ENCODE measurements at places on chromosomes 4 and X.

GRCh38 chr4:181507938-181508337 is 735.3 kb upstream of the TENM3 start:
- H3K4me3 ChIP-seq: no peak overlapping the region
- no peak overlapping the region for H3K27ac ChIP-seq
- DNase-seq: no peak
- H3K36me3 ChIP-seq: no peaks in the 10 kb centered on the region

DNA sequence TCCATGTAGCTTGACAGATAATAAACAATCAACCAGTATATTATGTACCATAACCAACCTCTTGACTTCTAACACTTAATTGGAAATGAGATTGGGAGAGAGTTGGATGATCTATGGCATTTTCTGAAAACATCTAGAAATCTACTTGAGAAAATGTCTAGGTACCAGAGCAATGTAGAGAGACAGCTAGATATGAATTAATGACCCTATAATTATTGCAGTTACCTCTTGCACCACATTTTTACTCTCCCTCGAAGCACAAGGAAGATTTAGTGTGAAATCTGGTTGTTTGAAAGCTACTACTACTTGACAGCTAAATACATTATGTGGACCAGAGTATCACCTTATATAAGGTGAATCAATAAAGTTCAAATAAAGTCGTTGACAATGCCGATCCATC is 1534.4 kb upstream of the IGFBP7 start:
- no peaks in the 10 kb centered on the region for H3K36me3 ChIP-seq
- H3K27ac ChIP-seq: no peak overlapping the region
- H3K27me3 ChIP-seq: no peaks in the 10 kb centered on the region
- H3K4me3 ChIP-seq: no peak overlapping the region
- no peak for DNase-seq

- H3K4me1 ChIP-seq: no peaks in the 10 kb centered on the region
- no peak for DNase-seq
- H3K4me3 ChIP-seq: no peak overlapping the region
- H3K27ac ChIP-seq: no peak overlapping the region
- H3K36me3 ChIP-seq: no peaks in the 10 kb centered on the region
Measured at GRCh38 chr4:155748039-155748438, 10.8 kb upstream of the GUCY1B1 start.

DNA sequence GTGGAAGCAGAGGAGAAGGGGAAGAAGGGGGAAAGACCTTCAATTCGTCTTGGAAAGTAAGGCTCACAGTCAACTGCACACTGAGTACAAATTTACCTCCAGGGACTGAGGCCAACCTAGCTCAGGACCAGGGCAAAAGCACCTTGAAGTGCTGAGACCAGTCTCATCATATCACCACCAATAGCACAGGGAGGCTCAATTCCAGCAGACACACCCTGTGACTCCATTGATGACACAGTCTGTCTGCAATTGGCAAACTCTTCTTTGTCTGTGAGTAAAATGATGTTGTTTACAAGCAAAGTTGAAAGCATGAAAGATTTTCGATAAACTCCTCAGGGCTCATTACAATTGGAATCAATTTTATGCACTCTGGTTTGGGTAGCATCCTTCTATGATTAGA is 32.3 kb downstream of the TRIML1 start:
- no peaks in the 10 kb centered on the region for H3K27me3 ChIP-seq
- no peaks in the 10 kb centered on the region for H3K4me1 ChIP-seq
- no peaks in the 10 kb centered on the region for H3K36me3 ChIP-seq
- H3K27ac ChIP-seq: no peak overlapping the region
- no peak overlapping the region for H3K4me3 ChIP-seq
- DNase-seq: no peak

GRCh38 chr4:70802928-70803580 is 36.6 kb downstream of the GRSF1 start:
- no peak overlapping the region for H3K4me3 ChIP-seq
- H3K27me3 ChIP-seq: no peaks in the 10 kb centered on the region
- H3K4me1 ChIP-seq: no peaks in the 10 kb centered on the region
- H3K36me3 ChIP-seq: no peaks in the 10 kb centered on the region

DNA sequence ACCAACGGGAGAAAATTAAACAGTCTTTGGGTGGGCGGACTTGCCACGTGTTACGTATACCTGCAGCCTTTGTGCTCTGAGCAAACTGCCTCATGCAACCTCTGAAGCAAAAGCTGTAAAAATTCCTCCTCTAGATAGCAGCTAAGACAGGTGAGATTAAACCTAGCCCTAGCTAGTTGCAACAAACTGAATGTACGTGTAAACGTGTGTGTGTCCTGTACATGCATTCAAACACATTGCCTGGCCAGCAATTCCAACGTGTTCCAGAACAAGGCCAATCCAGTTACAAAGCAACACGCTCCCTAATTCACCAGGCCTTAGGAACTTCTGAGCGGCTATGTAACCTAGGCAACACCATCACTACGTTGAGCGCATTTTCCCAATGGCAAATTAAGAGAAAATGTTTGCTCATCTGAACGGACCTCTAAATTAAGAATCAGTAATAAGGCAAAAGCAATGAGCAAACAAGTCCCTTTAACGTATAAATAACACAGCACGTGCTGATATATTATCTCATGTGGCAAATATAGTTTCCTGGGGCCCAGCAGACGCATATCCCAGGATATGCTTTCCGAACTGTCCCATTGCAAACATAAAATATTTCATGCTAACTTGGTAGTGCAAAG is 792 bp downstream of the PPID start:
- H3K27ac ChIP-seq: peak overlapping the region; percentile 93
- peaks cover 6% of the 10 kb centered on the region for H3K4me1 ChIP-seq
- no peaks in the 10 kb centered on the region for H3K27me3 ChIP-seq
- peaks cover 27% of the 10 kb centered on the region for H3K36me3 ChIP-seq

GRCh38 chr4:153215921-153216320 is 11.7 kb downstream of the TRIM2 start:
- H3K27ac ChIP-seq: no peak overlapping the region
- H3K36me3 ChIP-seq: no peaks in the 10 kb centered on the region
- H3K27me3 ChIP-seq: no peaks in the 10 kb centered on the region

GRCh38 chr4:6268650-6269615 is 717 bp upstream of the WFS1 start:
- DNase-seq: no peak
- peak overlapping the region; percentile 76 for H3K4me3 ChIP-seq
- H3K36me3 ChIP-seq: no peaks in the 10 kb centered on the region
- H3K27ac ChIP-seq: no peak overlapping the region

GRCh38 chr4:40434126-40434687 is 99.1 kb downstream of the CHRNA9 start:
- no peak overlapping the region for H3K4me3 ChIP-seq
- no peak for DNase-seq
- H3K4me1 ChIP-seq: peaks cover 13% of the 10 kb centered on the region
- H3K27ac ChIP-seq: no peak overlapping the region
- no peaks in the 10 kb centered on the region for H3K27me3 ChIP-seq

DNA sequence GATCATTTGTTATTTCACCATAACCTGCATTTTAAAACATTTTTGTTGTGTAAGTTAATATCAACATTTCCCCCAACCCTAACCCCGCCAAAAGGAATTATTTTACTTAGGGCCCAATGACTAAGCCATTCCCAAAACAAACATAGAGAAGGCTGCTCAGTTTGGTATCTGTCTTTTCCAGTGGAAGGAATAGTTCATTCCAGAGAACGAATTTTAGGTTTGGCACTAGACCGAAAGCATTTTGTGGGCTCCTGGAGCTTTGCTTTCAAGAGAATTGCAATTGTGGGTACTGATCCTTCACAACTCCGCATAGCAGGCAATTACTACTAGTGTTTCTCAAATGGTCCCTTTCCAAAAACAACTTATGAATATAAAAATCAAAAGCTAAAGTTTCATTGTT is 226.7 kb upstream of the MAD2L1 start:
- no peak overlapping the region for H3K4me3 ChIP-seq
- H3K27me3 ChIP-seq: no peaks in the 10 kb centered on the region
- H3K27ac ChIP-seq: no peak overlapping the region
- H3K36me3 ChIP-seq: no peaks in the 10 kb centered on the region
- DNase-seq: no peak
- no peaks in the 10 kb centered on the region for H3K4me1 ChIP-seq

GRCh38 chr4:20313237-20314030 is 61.7 kb downstream of the SLIT2 start:
- DNase-seq: no peak
- no peaks in the 10 kb centered on the region for H3K36me3 ChIP-seq
- no peak overlapping the region for H3K4me3 ChIP-seq
- no peak overlapping the region for H3K27ac ChIP-seq

GRCh38 chrX:118239178-118239870 is 106.6 kb upstream of the WDR44 start:
- H3K4me3 ChIP-seq: no peak overlapping the region
- DNase-seq: no peak
- H3K4me1 ChIP-seq: no peaks in the 10 kb centered on the region
- no peaks in the 10 kb centered on the region for H3K36me3 ChIP-seq
- H3K27me3 ChIP-seq: no peaks in the 10 kb centered on the region

DNA sequence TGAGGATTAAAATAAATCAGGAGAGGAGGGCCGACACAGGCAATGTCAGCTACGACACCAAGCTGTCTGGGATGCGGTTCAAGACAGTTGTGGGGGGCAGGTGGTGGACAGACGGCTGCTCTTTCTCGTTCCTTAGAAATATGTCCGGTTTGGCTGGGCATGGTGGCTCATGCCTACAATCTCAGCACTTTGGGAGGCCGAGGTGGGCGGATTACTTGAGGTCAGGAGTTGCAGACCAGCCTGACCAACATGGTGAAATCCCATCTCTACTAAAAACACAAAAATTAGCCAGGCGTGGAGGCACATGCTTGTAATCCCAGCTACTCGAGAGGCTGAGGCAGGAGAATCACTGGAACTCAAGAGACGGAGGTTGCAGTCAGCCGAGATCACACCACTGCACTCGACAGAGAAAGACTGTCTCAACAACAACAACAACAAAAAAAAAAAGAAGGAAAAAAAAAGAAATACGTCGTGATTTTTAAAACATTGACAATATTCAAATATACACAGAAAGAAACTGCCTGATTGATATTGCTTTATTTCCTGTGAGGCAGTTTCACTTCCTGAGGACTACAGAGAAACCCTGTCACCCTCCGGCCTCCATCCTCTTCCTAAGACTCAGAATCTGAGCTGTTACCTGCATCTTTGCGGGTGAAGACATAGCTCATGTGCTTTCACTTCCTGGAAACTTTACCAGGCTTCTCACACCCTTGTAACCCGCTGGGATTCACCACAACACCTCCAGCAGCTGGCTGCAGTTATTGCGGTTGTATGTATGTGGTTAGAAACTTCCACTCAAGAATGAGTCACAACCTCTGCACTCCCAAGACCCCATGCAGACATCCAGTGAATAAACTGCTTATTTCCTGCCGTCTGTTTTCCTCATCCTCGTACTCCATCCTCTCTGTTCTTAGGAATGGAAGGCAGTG is 63.8 kb upstream of the STS start:
- peak overlapping the region; percentile 42 for H3K27ac ChIP-seq
- H3K4me1 ChIP-seq: peaks cover 15% of the 10 kb centered on the region
- H3K27me3 ChIP-seq: no peaks in the 10 kb centered on the region
- DNase-seq: peak; percentile 58
- no peaks in the 10 kb centered on the region for H3K36me3 ChIP-seq
- no peak overlapping the region for H3K4me3 ChIP-seq

- H3K27me3 ChIP-seq: no peaks in the 10 kb centered on the region
- no peak overlapping the region for H3K4me3 ChIP-seq
- DNase-seq: no peak
- H3K4me1 ChIP-seq: no peaks in the 10 kb centered on the region
Measured at GRCh38 chrX:123173833-123174232, 10.2 kb upstream of the GRIA3 start.

DNA sequence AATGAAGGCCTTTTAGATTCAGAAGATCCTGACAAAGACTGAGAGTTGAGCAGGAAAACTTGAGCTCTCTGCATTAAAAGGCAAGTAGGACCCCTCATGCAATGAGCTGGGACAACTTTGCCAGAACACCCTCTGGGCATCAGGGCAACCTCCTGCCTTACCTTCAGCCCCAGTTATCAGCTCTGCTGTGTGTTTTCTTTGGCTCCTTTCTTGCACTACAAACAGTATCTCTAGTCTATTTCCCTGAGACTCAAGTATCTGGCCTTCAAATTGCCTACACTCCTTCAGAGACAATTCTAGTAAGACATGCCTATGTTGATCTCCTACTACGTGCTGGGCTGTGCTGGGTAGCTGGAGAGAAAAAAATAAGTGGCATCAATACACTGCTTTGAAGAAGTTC is 192.2 kb downstream of the MID1IP1 start:
- H3K27ac ChIP-seq: no peak overlapping the region
- no peak overlapping the region for H3K4me3 ChIP-seq
- no peaks in the 10 kb centered on the region for H3K4me1 ChIP-seq
- H3K36me3 ChIP-seq: no peaks in the 10 kb centered on the region
- H3K27me3 ChIP-seq: no peaks in the 10 kb centered on the region

DNA sequence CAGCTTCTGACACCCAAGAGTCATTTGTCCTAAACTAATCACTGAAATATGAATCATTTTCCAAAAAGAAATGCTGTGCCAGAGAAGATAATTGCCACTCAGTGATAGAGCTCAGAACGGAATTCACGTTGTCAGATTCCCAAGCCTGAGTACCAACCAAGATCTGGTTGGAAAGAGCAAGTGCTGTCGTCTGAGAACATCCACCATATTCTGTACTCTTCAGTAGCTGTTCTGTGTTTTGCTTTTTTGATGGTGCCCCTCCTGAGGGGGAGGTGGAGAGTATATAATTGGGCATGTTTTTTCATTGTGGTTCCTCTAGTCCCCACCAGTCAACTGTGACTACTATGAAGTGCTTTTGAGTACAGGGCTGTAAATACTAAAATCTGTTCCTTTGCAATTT is 13.2 kb downstream of the RUFY3 start:
- no peak for DNase-seq
- H3K27me3 ChIP-seq: no peaks in the 10 kb centered on the region
- H3K27ac ChIP-seq: peak overlapping the region; percentile 60
- H3K4me1 ChIP-seq: peaks cover 25% of the 10 kb centered on the region
- H3K4me3 ChIP-seq: peak overlapping the region; percentile 35
- no peaks in the 10 kb centered on the region for H3K36me3 ChIP-seq

DNA sequence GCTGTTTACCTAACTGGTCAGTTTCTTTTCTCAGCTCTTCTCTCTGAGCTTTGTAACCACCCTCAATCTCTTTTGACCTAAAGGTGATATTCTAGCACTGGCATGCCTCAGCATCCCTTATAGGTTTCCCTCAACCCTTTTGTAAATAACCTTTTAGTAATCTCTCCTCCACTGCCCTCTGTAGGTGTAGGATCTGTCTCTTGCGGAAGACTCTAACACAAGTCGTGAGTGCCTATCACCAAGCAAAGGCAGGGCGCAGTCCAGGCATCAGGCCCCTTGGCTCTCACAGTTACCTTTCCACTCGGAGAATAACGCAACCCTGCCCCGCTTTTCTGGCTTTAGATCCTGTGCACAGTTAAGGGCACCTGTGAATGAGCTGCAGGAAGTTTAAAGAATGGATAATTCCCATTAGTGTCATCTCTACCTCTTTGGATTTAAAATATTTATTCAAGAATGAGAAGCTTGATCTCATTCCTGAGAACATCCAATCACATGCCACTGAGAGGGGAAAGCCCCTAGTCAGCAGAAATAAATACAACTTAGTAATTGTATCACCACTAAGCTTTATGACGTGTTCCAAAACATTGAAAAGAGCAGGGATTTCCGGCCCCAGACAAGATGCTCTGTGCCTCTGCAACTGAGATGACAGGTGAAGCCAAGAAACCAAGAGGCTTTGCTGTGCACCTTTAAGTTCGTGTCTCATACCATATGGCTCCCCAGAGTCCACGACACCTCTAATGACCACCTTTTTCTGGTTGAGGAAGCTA is 58.8 kb downstream of the SPINK2 start:
- DNase-seq: no peak
- no peaks in the 10 kb centered on the region for H3K27me3 ChIP-seq
- H3K36me3 ChIP-seq: no peaks in the 10 kb centered on the region
- H3K27ac ChIP-seq: no peak overlapping the region
- peaks cover 14% of the 10 kb centered on the region for H3K4me1 ChIP-seq
- no peak overlapping the region for H3K4me3 ChIP-seq

Data from effector memory CD4-positive, alpha-beta T cell (primary cell).